ENCODE measurements at places on chromosomes 7 and 10.
A peak's percentile ranks its signal among the peaks of the same experiment; 100 is the strongest.

GRCh38 chr7:133360201-133360600, 107.3 kb downstream of the EXOC4 start:
- DNase-seq: no peak

DNA sequence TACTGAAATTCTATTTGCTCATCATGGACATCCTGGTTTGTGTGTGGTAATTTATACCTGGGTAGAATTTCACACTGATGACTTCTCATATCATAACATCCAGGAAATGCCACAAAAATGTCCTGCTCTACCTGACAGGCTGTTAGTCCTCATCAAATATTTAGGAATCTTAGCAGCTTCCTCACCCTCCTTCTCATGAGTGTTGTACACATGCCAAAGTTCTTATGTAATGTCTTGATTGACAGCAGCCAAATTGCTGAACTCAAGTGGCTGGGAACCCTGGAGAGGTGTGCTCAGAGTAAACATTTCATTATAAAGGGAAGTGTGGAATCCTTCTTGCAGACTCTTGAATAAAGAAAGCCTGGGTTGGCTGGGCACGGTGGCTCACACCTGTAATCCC, 8.9 kb downstream of the EEPD1 start:
- DNase-seq: no peak

DNA sequence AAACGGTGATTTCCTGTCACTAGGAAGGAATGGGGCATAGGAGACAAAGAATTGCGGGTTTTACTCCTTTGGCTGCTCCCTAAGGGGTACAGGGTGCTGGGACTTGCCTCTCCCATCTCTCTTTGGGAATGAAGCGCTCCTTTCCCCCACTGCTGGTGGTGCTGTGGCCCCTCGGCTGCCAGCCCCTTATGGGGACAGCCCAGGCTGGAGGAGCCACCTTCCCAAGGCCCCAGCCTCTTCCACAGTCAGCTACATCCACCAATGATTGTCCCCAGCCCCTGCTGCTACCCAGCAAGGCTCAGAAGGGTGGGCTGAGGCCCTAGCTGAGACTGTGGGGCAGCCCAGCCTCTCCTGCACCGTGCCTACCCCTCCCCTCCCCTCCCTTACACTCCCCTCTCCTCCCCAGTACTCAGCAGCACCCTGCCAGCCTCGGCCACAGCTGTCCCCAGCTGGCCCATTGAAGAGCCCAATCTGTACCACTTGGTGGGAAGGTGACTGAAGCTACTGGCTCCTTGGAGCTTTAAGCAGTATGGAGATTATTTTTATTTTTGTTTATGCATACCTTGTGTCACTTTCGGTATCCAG, 19.0 kb downstream of the PRKAG2 start:
- no peak for DNase-seq

- DNase-seq: peak; percentile 42
Observed at GRCh38 chr10:96153070-96153469, 23.0 kb downstream of the ZNF518A start.

DNA sequence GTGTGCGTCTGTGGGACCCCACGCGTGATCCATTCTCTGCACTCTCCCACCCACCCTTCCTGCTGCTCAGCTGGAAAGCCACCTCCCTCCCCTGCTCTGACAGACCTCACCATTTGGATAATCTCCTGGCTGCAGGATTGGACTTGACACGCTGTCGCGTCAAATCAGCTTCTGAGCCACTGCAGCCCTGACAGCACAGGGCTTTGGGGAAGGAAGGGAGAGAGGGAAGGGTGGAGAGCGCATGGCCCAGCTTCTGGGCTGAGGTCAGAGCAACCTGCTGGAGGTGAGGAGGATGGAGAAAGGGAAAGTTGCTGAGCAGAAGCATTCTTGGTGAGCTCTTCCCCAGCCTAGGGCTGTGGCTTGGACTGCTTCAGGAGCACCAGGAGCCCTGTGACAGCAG, 48.9 kb upstream of the LRRC4 start:
- DNase-seq: no peak

GRCh38 chr10:110901954-110902819, 16.8 kb downstream of the BBIP1 start:
- peak; percentile 42 for DNase-seq

- DNase-seq: no peak
Observed at GRCh38 chr7:107691716-107692115, 31.1 kb downstream of the SLC26A4 start.

DNA sequence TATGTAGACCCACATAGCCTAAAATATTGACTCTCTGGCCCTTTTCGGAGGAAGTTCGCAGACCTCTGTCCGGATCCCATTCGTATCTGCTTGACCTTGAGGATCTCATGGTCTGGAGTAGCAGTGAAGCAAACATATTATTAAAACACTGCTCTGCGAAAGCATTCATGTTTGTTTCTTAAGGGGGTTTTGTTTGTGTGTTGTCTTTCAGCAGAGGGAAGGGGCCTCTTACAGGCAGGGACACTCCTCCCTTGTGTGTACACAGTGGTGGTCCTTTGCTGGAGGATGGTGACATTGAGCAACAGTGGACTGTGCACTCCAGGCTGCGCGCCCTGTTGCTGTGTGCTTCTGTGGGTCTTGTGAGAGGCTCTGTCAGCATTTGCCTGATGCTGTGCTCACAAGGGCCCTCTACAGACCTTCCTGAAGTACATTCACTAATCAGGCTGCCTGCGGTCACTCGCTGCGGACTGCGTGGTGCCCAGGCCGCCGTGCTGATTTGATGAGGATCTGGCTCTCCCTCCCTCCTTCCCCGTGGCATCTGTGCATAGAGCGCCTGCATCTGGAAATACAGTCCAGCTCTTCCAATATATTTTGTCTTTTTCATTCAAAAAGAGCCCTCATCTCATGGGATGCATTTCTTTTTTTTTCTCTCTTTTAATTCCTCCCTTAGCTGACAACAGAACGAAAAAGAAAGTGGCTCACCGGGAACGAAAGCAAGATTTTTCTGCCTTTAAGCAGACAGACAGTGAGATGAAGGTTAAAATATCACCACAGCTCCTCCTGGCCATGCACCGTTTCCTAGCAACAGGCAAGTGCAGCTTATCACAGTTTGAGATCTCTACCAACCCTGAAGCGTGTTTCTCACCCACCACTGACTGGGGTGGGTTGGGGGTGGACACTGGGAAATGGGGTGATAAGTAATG, 135.8 kb downstream of the CNNM2 start:
- DNase-seq: peak; percentile 74

GRCh38 chr10:119025336-119025735, 4.2 kb upstream of the NANOS1 start:
- DNase-seq: no peak

Data from activated CD4-positive, alpha-beta T cell treated with anti-CD3 and anti-CD28 coated beads, Interleukin-2, Interleukin-6, amounts not matched to agents 100 ng/mL and 50 ng/mL, durations not matched to agents 16 hours and 8 hours (primary cell).